Right lobe of liver (tissue), 6 donors: ENCODE measurements at places on chromosomes 1 and 21.
A peak's percentile ranks its signal among the peaks of the same experiment; 100 is the strongest.

- no peak overlapping the region for H3K4me3 ChIP-seq
- H3K4me1 ChIP-seq, result no peaks in the 10 kb centered on the region
- no peak overlapping the region for H3K27ac ChIP-seq
- no peaks in the 10 kb centered on the region for H3K27me3 ChIP-seq
- DNase-seq, result no peak
Observed at GRCh38 chr1:93296555-93297154, 49.1 kb upstream of the DR1 start.

- no peak for DNase-seq
- no peaks in the 10 kb centered on the region for H3K27me3 ChIP-seq
- no peak overlapping the region for H3K27ac ChIP-seq
- peaks cover 5% of the 10 kb centered on the region for H3K4me1 ChIP-seq
- no peaks in the 10 kb centered on the region for H3K36me3 ChIP-seq
Observed at GRCh38 chr1:212207822-212208520, 77.2 kb upstream of the PPP2R5A start.

- no peaks in the 10 kb centered on the region for H3K27me3 ChIP-seq
- H3K27ac ChIP-seq, result no peak overlapping the region
- no peaks in the 10 kb centered on the region for H3K4me1 ChIP-seq
Observed at GRCh38 chr1:227043755-227044154, 103.7 kb downstream of the COQ8A start.

- no peak overlapping the region for H3K4me3 ChIP-seq
- H3K27ac ChIP-seq, result peak overlapping the region; percentile 11
- H3K27me3 ChIP-seq, result no peaks in the 10 kb centered on the region
- no peaks in the 10 kb centered on the region for H3K36me3 ChIP-seq
- DNase-seq, result no peak
- H3K4me1 ChIP-seq, result no peaks in the 10 kb centered on the region
Observed at GRCh38 chr1:204136814-204137213, 15.0 kb downstream of the ETNK2 start.

DNA sequence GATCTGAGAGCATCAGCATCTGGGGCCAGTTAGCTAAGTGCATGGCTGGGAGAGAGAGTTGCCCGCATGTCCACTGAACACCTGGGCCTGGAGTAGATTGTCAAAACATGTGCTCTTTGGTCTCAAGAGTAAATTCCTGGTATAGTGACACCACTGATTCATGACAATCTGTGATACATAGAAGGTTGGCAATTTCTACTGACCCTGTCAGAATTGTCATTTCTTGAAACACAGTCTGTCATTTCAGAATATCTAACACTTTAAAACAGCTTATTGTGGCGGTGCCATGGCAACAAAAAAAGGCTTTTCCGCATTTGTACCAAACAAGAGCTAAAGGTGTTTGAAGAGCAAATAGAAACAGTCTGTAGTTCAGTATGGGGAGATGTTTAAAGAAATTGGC, 186.4 kb upstream of the FAM78B start:
- no peaks in the 10 kb centered on the region for H3K4me1 ChIP-seq
- H3K27ac ChIP-seq, result no peak overlapping the region
- DNase-seq, result no peak
- H3K36me3 ChIP-seq, result no peaks in the 10 kb centered on the region
- H3K27me3 ChIP-seq, result no peaks in the 10 kb centered on the region
- no peak overlapping the region for H3K4me3 ChIP-seq

DNA sequence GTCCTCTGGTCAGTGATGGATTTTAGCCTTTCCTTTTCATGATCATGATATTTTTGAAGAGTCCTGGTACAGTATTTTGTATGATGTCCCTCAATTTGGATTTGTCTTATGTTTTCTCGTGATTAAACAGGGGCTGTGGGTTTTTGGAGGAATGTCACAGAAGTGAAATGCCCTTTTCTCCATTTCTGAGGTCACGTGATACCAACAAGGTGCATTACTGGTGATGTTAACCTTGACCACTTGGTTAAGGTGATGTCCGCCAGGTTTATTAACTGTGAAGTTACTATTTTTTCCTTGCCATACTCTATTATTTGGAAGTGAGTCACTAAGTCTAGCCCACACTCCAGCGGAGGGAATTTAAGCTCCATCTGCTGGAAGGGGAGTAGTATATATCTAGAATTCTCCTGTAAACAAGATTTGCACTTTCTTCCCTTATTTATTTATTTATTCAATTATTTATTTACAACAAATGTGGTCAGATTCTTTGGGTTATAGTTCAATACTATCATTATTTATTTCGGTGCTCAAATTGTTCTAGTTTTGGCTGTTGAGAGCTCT, 123.4 kb downstream of the HIVEP3 start:
- H3K27ac ChIP-seq, result no peak overlapping the region
- no peaks in the 10 kb centered on the region for H3K36me3 ChIP-seq
- H3K27me3 ChIP-seq, result no peaks in the 10 kb centered on the region
- H3K4me1 ChIP-seq, result no peaks in the 10 kb centered on the region
- peak; percentile 9 for DNase-seq

GRCh38 chr1:19393046-19393445, 80.9 kb downstream of the SLC66A1 start:
- no peak for DNase-seq
- H3K4me3 ChIP-seq, result no peak overlapping the region
- H3K27me3 ChIP-seq, result no peaks in the 10 kb centered on the region
- no peak overlapping the region for H3K27ac ChIP-seq
- H3K36me3 ChIP-seq, result no peaks in the 10 kb centered on the region

DNA sequence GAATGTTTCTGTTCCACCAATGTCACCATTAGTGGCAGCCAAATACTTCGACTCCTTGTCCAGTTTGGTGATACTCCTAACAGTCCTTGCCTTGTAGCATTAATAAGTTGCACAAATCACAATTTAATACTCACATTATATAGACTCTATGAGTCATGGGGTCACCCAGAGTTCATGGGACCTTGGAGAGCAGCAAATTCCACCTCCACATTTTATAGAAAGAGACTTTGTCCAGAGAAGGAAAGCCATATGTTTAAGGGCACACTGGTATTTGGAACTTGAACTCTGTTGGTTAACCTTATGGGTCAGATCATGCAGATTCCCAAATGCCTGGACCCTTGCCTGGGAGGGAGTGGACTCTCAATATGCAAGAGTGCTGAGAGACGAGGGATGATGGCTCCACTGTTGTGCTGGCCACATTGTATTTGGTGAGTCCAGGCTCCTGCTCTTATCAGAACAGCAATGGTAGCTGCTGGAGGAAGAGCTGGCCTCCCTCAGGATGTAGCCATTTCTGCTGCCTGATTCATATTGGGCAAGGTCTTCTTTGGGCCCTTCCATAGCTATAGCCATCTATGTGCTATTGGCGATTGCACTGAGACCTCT, 30.6 kb downstream of the DNAJC6 start:
- no peaks in the 10 kb centered on the region for H3K27me3 ChIP-seq
- H3K4me3 ChIP-seq, result no peak overlapping the region
- no peaks in the 10 kb centered on the region for H3K36me3 ChIP-seq
- H3K27ac ChIP-seq, result no peak overlapping the region
- no peaks in the 10 kb centered on the region for H3K4me1 ChIP-seq

- no peaks in the 10 kb centered on the region for H3K27me3 ChIP-seq
- no peak for DNase-seq
- no peak overlapping the region for H3K27ac ChIP-seq
- H3K4me3 ChIP-seq, result no peak overlapping the region
- H3K4me1 ChIP-seq, result no peaks in the 10 kb centered on the region
Observed at GRCh38 chr21:44748621-44749020, 37.2 kb upstream of the TSPEAR start.

- no peak for DNase-seq
- no peaks in the 10 kb centered on the region for H3K27me3 ChIP-seq
- H3K36me3 ChIP-seq, result no peaks in the 10 kb centered on the region
- no peak overlapping the region for H3K27ac ChIP-seq
- no peaks in the 10 kb centered on the region for H3K4me1 ChIP-seq
- no peak overlapping the region for H3K4me3 ChIP-seq
Observed at GRCh38 chr1:15080328-15081007, 73.1 kb upstream of the TMEM51 start.

- no peak overlapping the region for H3K4me3 ChIP-seq
- no peak overlapping the region for H3K27ac ChIP-seq
- no peaks in the 10 kb centered on the region for H3K4me1 ChIP-seq
- H3K27me3 ChIP-seq, result no peaks in the 10 kb centered on the region
- DNase-seq, result no peak
- no peaks in the 10 kb centered on the region for H3K36me3 ChIP-seq
Observed at GRCh38 chr1:108575375-108575774, 15.5 kb downstream of the EEIG2 start.

DNA sequence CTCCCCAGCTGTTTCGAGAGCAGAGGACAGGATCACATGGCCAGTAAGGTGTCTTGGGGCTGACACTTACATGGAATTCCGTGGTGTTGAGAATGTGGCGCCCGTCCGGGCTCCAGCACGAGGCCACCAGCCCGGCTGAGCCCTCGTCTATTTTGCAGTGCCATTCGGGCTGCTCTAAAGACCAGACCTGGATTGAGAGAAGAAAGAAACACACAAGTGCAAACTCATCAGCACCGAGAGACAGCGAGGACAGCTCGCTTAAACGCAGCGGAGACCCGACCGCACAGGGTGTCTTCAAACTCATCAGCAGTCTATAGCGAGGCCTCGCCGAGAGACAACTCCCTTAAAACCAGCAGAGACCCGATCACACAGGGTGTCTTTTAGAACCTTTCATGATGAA, 3.3 kb downstream of the WRAP73 start:
- DNase-seq, result no peak
- H3K27me3 ChIP-seq, result peaks cover 13% of the 10 kb centered on the region
- no peaks in the 10 kb centered on the region for H3K36me3 ChIP-seq

DNA sequence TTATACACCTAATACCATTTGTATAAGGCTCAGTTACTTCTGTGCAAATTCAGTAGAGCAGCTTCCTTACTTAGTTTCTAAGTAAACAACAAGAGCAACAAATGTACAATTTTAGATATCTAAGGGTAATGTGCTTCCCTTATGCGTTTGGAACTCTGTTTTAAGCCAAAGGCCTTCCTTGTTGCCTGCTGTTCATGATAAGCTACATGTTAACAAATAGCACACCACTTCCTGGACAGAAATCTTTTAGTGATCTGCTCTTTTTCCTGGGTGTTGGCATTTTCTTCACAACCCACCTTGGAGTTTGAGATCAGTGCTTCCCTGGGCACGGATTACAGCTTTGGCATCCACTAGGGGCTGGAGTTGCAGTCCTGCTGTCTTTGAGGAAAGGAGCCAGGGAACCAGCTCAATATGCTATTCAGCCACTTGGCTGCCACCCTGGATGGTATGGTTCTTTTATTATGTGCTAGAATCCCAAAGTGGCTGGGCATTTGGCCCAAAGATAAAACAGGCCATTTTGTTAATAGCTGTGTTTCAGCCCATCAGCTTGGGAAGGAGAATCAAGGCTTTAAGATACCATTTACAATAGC, 55.6 kb upstream of the ADAR start:
- no peak for DNase-seq
- H3K36me3 ChIP-seq, result no peaks in the 10 kb centered on the region
- no peak overlapping the region for H3K27ac ChIP-seq
- H3K4me1 ChIP-seq, result no peaks in the 10 kb centered on the region

- DNase-seq, result no peak
- no peaks in the 10 kb centered on the region for H3K36me3 ChIP-seq
- H3K27ac ChIP-seq, result no peak overlapping the region
Observed at GRCh38 chr1:80659161-80659560, 1141.6 kb upstream of the ADGRL2 start.

DNA sequence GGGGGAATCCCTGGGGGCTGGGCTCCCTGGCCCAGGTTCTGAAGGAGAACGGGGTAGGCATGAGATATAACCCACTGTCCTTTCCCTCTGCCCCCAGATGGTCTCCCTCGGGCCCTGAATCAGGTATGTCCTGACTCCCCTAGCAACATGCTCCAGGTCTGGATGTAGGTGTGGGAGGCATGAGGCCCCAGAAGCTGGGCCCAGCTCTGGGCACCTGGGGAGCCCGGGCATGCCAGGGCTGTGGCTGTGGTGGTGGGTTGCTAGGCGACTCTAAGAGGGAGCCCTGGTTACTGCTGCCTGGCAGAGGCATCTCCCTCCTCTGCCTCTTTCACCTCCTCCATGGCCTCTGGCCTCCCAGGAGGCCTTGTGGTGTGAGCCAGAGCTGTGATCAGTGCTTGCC, 16.2 kb downstream of the FOXO6 start:
- no peak overlapping the region for H3K4me3 ChIP-seq
- no peak for DNase-seq
- no peak overlapping the region for H3K27ac ChIP-seq
- no peaks in the 10 kb centered on the region for H3K36me3 ChIP-seq
- no peaks in the 10 kb centered on the region for H3K4me1 ChIP-seq
- H3K27me3 ChIP-seq, result no peaks in the 10 kb centered on the region

DNA sequence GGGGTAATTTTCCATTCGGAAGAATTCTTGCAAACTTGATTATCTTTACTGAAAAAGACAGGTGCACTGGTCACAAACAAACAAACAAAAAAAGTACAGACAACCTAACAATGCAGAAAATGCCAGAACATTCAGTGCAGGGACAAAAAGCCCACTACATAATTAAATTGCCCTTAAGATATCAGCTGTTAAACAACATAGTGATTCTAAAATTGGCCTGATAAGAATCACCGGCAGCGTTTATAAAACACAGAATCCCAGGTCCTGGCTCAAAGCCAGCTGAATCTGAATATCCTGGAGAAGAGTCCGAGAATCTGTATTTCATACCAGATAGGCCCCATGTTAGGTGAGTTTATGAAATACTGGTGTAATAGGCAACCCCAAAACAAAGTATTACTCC, 6.1 kb downstream of the PLPP3 start:
- H3K27ac ChIP-seq, result peak overlapping the region; percentile 60
- no peaks in the 10 kb centered on the region for H3K36me3 ChIP-seq
- peaks cover 75% of the 10 kb centered on the region for H3K4me1 ChIP-seq
- no peak for DNase-seq
- H3K27me3 ChIP-seq, result no peaks in the 10 kb centered on the region

GRCh38 chr1:114428083-114428754, 82.8 kb downstream of the TRIM33 start:
- H3K27me3 ChIP-seq, result no peaks in the 10 kb centered on the region
- DNase-seq, result no peak
- H3K4me3 ChIP-seq, result no peak overlapping the region

GRCh38 chr1:226054519-226055327, 7.8 kb upstream of the H3-3A start:
- no peak overlapping the region for H3K4me3 ChIP-seq
- no peaks in the 10 kb centered on the region for H3K36me3 ChIP-seq
- H3K4me1 ChIP-seq, result no peaks in the 10 kb centered on the region
- DNase-seq, result no peak
- H3K27me3 ChIP-seq, result no peaks in the 10 kb centered on the region

DNA sequence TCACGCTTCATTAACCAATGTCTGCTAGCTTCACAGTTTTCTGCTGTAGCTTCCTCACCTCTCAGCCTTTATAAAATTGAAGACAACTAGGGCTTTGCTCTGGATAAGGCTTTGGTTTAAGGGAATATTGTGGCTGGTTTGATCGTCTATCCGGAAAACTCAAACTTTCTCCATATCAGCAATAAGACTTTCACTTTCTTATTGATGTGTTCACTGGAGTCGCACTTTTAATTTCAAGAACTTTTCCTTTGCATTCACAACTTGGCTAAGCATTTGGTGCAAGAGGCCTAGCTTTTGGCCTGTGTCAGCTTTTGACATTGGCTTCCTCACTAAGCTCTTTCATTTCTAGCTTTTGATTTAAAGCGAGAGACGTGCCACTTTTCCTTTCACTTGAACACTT, 12.9 kb downstream of the COA6 start:
- no peaks in the 10 kb centered on the region for H3K4me1 ChIP-seq
- no peak overlapping the region for H3K4me3 ChIP-seq
- no peaks in the 10 kb centered on the region for H3K27me3 ChIP-seq
- no peak overlapping the region for H3K27ac ChIP-seq
